Fibroblast of the aortic adventitia (primary cell): ENCODE measurements at places on chromosomes 1 and 21. TPM values are rescaled to one million over a fixed set of nuclear protein-coding genes. Genes with fewer than 3 reads are reported as not detected.

Gene CXADR
- total RNA-seq, result 1.6 and 2.0 TPM in 2 replicates

Gene PCP4
- total RNA-seq, result not detected in 2 replicates

Gene TPTE
- total RNA-seq, result not detected in 2 replicates

Gene CHI3L2
- total RNA-seq, result 6.2 and 10.5 TPM in 2 replicates

Gene SPRR2F
- total RNA-seq, result not detected in 2 replicates

Gene TFF2
- not detected in 2 replicates for total RNA-seq

Gene OR2L3
- total RNA-seq, result not detected in 2 replicates
